Activated CD4-positive, alpha-beta memory T cell treated with anti-CD3 and anti-CD28 coated beads, Interleukin-2, amount 10 ng/mL, durations not matched to agents 7 days and 5 days (primary cell): ENCODE measurements at places on chromosomes 3 and 15. TPM values are rescaled to one million over a fixed set of nuclear protein-coding genes. Genes with fewer than 3 reads are reported as not detected.

Gene APPL1
- 33.2 TPM for total RNA-seq

Gene POPDC2
- 3.2 TPM for total RNA-seq

Gene SYNM
- total RNA-seq = 5.5 TPM

Gene DUOX1
- not detected for total RNA-seq

Gene RASGRP1
- 208 TPM for total RNA-seq

Gene C15orf62
- total RNA-seq = 1.1 TPM

Gene C3orf33
- 0.86 TPM for total RNA-seq

Gene SLC7A14
- not detected for total RNA-seq

Gene CCR3
- 1.9 TPM for total RNA-seq

Gene DUSP7
- 40.9 TPM for total RNA-seq

Gene SYNPR
- total RNA-seq = not detected

Gene ULK3
- total RNA-seq = 74.9 TPM

Gene EIF4A2
- 385 TPM for total RNA-seq

Gene FBLN2
- not detected for total RNA-seq

Gene HMCES
- 45.7 TPM for total RNA-seq

Gene SCAPER
- 21.9 TPM for total RNA-seq

Gene NOX5
- total RNA-seq = not detected

Gene SLC24A5
- not detected for total RNA-seq

Gene PLAAT1
- not detected for total RNA-seq

Gene FGD5
- 0.10 TPM for total RNA-seq

Gene CTDSPL2
- total RNA-seq = 64.9 TPM

Gene POTEB2
- not detected for total RNA-seq

Gene SAMMSON
- total RNA-seq = not detected

Gene NLGN1
- not detected for total RNA-seq

Gene APH1B
- 10.1 TPM for total RNA-seq

Gene HIGD2B
- 0.20 TPM for total RNA-seq

Gene BDH1
- 55.8 TPM for total RNA-seq

Gene SELENOT
- 130 TPM for total RNA-seq

Gene GABRA5
- not detected for total RNA-seq

Gene TMEM43
- total RNA-seq = 46.0 TPM

Gene DNAJA4
- 30.9 TPM for total RNA-seq

Gene FBN1
- total RNA-seq = 1.3 TPM

Gene ACVR2B
- total RNA-seq = 7.6 TPM

Gene HYAL3
- 13.9 TPM for total RNA-seq

Gene HEG1
- total RNA-seq = 26.7 TPM

Gene ZMYND10
- 3.2 TPM for total RNA-seq

Gene CLDN11
- total RNA-seq = not detected

Gene KCNMB2
- total RNA-seq = not detected

Gene XIRP1
- 0.03 TPM for total RNA-seq

Gene BCL2A1
- total RNA-seq = 12.3 TPM

Gene LINGO1
- total RNA-seq = not detected

Gene ARHGAP11A
- 134 TPM for total RNA-seq

Gene RASGRF1
- total RNA-seq = not detected

Gene DLEC1
- 3.8 TPM for total RNA-seq

Gene BOC
- total RNA-seq = not detected

Gene SUCNR1
- total RNA-seq = not detected
